ENCODE measurements at places on chromosomes 11 and 22. TPM values are rescaled to one million over a fixed set of nuclear protein-coding genes. Genes with fewer than 3 reads are reported as not detected.

CCND1 gene
- 118 TPM for total RNA-seq

OR4D5 gene
- 1.5 TPM for total RNA-seq

OR5P2 gene
- not detected for total RNA-seq

FBXO7 gene
- 27.6 TPM for total RNA-seq

STX3 gene
- 15.4 TPM for total RNA-seq

ROBO4 gene
- 3.0 TPM for total RNA-seq

CPSF7 gene
- 31.7 TPM for total RNA-seq

NNMT gene
- 4.8 TPM for total RNA-seq

CDC45 gene
- total RNA-seq, result 1.3 TPM

FAM118A gene
- total RNA-seq, result 7.5 TPM

NRIP3 gene
- 0.44 TPM for total RNA-seq

CHST1 gene
- 0.23 TPM for total RNA-seq

C11orf16 gene
- total RNA-seq, result not detected

TBX1 gene
- 0.31 TPM for total RNA-seq

TCIRG1 gene
- 205 TPM for total RNA-seq

NXPE4 gene
- total RNA-seq, result not detected

KRTAP5-9 gene
- total RNA-seq, result 0.14 TPM

ANKRD42 gene
- total RNA-seq, result 5.3 TPM

GAS2 gene
- 11.9 TPM for total RNA-seq

SLC35E4 gene
- 0.90 TPM for total RNA-seq

DUSP8 gene
- 10.1 TPM for total RNA-seq

PIH1D2 gene
- 0.98 TPM for total RNA-seq

PNPLA3 gene
- 0.34 TPM for total RNA-seq

INSC gene
- total RNA-seq, result 0.50 TPM
